ENCODE measurements at places on chromosomes 6 and 20. TPM values are rescaled to one million over a fixed set of nuclear protein-coding genes. Genes with fewer than 3 reads are reported as not detected.

The ERVFRD-1 gene
- total RNA-seq: not detected

DNA sequence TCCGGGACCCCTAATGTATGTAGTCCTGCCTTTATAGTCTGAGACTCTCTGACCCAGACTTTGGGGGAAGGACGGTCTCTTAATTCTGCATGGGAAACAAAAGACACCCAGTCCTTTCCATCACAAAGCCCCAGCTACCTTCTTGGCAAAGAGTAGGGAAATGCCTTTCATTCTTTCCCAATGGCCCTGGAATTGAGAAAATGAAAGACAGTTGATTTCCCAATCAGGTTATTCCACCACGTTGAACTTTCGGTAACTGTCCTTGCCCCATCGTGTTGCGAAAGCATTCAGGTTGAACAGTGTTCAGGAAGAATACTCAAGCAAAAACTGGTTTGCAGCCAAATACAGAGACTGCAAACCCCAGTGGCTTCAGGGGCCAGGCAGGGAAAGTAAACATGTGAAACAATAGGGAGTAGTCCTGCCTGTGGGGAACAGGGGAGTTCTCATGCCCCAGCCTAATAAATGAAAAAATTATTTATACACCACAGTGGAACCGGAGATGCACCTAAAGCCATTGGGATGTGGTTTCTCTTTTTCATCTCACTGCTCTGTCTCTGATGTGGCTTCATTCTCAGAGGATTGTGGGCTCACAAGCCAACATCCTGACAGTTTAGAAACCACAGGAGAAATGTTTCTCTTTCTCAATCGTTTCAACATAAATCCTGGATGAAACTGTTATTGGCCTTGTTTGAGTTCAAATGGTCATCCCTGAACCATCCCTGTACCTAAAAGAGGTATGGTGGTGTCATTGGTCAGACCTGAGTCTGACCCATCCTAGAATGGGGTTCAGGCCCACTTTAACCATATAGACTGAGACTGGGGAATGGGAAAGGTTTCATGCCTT, 44.2 kb upstream of the SLC9A8 start:
- H3K4me1 ChIP-seq: peaks cover 38% of the 10 kb centered on the region
- peak overlapping the region; percentile 29 for H3K4me3 ChIP-seq
- peaks cover 6% of the 10 kb centered on the region for H3K36me3 ChIP-seq
- H3K27me3 ChIP-seq: peaks cover 43% of the 10 kb centered on the region

GRCh38 chr6:18481870-18482269, 94.7 kb downstream of the RNF144B start:
- H3K4me3 ChIP-seq: no peak overlapping the region
- H3K36me3 ChIP-seq: no peaks in the 10 kb centered on the region
- H3K27me3 ChIP-seq: peaks cover 20% of the 10 kb centered on the region
- DNase-seq: no peak
- H3K27ac ChIP-seq: no peak overlapping the region
- peaks cover 12% of the 10 kb centered on the region for H3K4me1 ChIP-seq

- peaks cover 34% of the 10 kb centered on the region for H3K36me3 ChIP-seq
- H3K4me1 ChIP-seq: no peaks in the 10 kb centered on the region
- DNase-seq: no peak
- no peak overlapping the region for H3K4me3 ChIP-seq
- H3K27me3 ChIP-seq: no peaks in the 10 kb centered on the region
- H3K27ac ChIP-seq: peak overlapping the region; percentile 49
Observed at GRCh38 chr6:13294499-13295069, 33.8 kb downstream of the TBC1D7 start.

- H3K27ac ChIP-seq: no peak overlapping the region
- peaks cover 16% of the 10 kb centered on the region for H3K27me3 ChIP-seq
- H3K4me1 ChIP-seq: no peaks in the 10 kb centered on the region
- DNase-seq: no peak
- no peak overlapping the region for H3K4me3 ChIP-seq
Observed at GRCh38 chr6:157699777-157700636, 123.0 kb upstream of the SNX9 start.

- H3K27ac ChIP-seq: no peak overlapping the region
- DNase-seq: no peak
- peaks cover 18% of the 10 kb centered on the region for H3K4me1 ChIP-seq
- H3K36me3 ChIP-seq: no peaks in the 10 kb centered on the region
Observed at GRCh38 chr6:89436226-89436625, 3.3 kb downstream of the ANKRD6 start.

- H3K27ac ChIP-seq: no peak overlapping the region
- no peaks in the 10 kb centered on the region for H3K36me3 ChIP-seq
- DNase-seq: no peak
- no peaks in the 10 kb centered on the region for H3K4me1 ChIP-seq
- no peaks in the 10 kb centered on the region for H3K27me3 ChIP-seq
- H3K4me3 ChIP-seq: no peak overlapping the region
Observed at GRCh38 chr6:131660195-131660594, 23.1 kb downstream of the ENPP3 start.

DNA sequence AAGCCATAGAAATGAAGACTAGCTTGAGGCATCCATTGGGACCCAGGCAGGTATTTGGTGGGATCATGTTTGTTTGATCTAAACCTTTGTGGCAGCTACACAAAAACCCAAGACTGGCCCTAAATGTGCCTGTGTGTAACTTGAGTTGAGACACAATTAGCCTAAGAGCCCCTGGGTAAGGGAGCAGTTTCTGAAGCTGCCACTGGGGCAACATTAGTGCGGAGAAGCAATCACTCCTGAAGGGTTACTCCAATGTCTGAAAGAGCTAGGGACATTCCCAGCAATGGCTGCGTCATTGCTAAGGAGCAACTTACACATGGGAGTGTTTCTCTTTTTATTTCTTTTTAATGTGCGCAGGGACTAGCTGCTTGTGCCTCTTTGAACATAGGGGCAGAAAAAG, 67.9 kb upstream of the EEF1E1 start:
- DNase-seq: no peak
- no peaks in the 10 kb centered on the region for H3K36me3 ChIP-seq
- no peak overlapping the region for H3K27ac ChIP-seq
- H3K27me3 ChIP-seq: peaks cover 4% of the 10 kb centered on the region
- H3K4me3 ChIP-seq: no peak overlapping the region
- H3K4me1 ChIP-seq: no peaks in the 10 kb centered on the region

The SAMD3 gene
- total RNA-seq: 3.1 TPM

GRCh38 chr6:111952274-111952673, 79.0 kb upstream of the FYN start:
- H3K36me3 ChIP-seq: no peaks in the 10 kb centered on the region
- no peak overlapping the region for H3K27ac ChIP-seq
- H3K4me3 ChIP-seq: no peak overlapping the region
- H3K4me1 ChIP-seq: peaks cover 5% of the 10 kb centered on the region
- peaks cover 12% of the 10 kb centered on the region for H3K27me3 ChIP-seq

GRCh38 chr6:146770965-146771735, 172.4 kb downstream of the ADGB start:
- DNase-seq: peak; percentile 40
- peaks cover 5% of the 10 kb centered on the region for H3K27me3 ChIP-seq
- no peaks in the 10 kb centered on the region for H3K36me3 ChIP-seq
- H3K27ac ChIP-seq: peak overlapping the region; percentile 27
- peak overlapping the region; percentile 53 for H3K4me3 ChIP-seq
- peaks cover 20% of the 10 kb centered on the region for H3K4me1 ChIP-seq

DNA sequence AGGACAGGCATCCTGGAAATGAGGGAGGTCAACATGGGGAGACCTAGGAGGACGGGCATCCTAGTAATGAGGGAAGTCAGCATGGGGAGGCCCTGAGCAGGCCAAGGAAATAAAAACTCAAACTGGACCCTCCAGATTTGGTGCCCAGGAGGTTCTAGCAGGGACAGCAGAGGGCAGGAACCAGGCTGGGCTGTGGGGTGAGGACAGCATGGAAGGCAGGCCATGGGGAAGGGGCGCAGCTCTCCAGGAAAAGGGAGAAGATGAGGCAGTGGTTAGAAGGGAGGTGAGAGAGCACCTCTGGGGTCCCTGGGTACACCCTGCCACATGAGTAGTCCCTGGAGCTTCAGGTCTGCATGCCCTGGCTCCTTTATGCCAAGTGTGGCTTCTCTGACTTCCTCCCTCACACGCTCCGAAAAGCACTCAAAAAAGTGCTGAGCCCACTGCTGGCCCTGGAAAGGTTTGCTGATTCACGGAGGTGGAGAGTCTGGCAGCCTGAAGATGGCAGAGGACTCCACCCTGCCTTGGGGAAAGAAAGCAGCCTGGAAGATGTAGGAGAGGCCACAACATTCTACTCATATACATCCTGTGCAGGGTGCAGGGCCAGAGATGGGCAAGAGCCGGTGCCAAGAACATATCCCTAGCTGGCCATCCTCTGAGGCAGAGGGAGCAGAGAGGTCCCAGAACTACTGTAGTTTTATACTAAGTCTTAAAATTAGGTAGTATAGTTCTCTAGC, 154.9 kb downstream of the MRPL14 start:
- no peaks in the 10 kb centered on the region for H3K4me1 ChIP-seq
- H3K4me3 ChIP-seq: no peak overlapping the region
- H3K27ac ChIP-seq: no peak overlapping the region

The LST1 gene
- 66.6 TPM for total RNA-seq

DNA sequence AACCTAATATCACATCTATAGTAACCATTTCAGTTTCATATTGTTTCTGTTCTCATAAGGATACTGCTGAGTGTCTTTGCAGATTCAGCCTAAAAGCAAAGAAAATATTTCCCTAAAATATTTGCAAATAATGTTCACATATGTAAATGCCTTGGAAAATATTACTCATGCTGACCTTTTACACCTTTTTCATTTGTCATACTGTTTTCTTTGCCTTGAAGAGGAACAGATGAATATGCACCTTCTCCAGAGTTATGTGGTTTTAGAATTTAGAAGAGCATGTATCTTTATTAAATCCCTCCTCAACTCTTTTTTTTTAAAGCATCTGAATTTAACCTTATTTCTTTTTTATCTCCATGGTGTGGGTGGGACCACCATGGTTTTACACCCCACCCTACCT, 32.5 kb downstream of the NDUFAF5 start:
- no peak for DNase-seq
- peak overlapping the region; percentile 79 for H3K27ac ChIP-seq
- H3K36me3 ChIP-seq: peaks cover 34% of the 10 kb centered on the region
- no peak overlapping the region for H3K4me3 ChIP-seq
- peaks cover 29% of the 10 kb centered on the region for H3K4me1 ChIP-seq

DNA sequence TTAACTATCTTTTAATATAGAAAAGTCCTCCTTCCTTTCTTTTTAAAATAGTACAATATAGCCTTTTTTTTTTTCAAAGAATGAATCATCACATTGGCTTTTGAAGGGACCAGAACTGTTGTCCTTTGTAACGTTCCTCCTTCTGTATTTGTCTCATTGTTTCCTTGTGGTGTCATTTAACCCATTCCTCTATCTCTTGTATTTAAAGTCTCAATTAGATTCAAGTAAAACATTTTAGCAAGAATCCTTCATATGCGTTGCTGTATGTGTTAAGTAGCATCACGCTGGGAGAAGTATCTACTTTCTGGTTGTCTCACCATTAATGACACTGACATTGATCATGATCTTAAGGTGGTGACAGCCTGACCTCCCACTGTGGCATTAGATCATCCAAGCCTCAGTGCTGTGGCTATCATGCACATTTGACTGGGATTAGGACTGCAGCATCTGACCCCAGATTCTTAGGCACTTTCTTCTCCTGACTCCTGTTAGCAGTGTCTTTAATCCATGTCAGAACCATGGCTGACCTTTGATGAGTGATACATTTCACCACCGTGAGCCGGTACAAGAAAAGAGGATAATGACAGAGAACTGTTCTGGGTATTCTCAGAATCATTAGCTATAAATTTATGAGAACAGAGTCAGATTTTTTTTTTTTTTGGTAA, 67.5 kb upstream of the TFB1M start:
- H3K36me3 ChIP-seq: no peaks in the 10 kb centered on the region
- H3K4me1 ChIP-seq: no peaks in the 10 kb centered on the region
- DNase-seq: no peak
- no peaks in the 10 kb centered on the region for H3K27me3 ChIP-seq
- H3K27ac ChIP-seq: no peak overlapping the region

The REM1 gene
- not detected for total RNA-seq

GRCh38 chr6:25147223-25147622, 132.0 kb upstream of the CARMIL1 start:
- DNase-seq: no peak
- H3K27ac ChIP-seq: peak overlapping the region; percentile 59
- peaks cover 71% of the 10 kb centered on the region for H3K4me1 ChIP-seq
- no peaks in the 10 kb centered on the region for H3K27me3 ChIP-seq

DNA sequence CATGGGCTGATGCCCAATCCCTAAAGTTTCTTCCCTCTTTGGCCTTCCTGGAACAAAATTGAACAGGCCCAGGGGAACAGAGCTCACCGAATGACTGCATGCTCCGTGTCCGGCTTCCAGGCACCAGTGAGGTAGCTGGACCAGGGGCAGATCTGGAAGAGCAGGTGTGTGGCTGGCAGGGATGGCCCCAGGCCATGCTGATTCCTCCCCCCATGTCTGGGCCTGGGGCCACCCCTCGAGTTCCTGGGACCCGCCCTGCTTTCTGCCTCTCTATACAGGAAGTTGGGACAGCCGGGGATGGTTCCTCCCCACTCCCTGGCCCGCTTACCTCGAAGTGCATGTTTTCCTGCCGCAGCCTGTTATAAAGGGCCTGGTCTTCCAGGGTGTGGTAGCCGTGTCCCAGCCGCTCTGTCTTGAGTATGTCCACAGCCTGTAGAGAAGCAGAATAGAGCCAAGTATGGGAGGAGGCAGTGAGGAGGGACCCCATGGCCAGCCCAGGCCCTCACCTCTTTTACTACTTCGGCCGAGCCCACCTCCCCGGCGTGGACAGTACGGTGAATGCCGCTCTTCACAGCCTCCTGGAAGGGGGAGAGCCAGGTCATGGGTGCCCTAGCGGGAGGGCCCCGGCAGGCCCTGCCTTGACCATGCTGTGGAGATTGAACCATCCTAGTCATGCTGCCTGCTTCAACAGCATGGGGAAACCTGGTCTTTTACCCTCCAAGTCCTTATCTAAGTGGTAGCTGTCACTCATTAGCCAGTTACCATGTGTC, 28.8 kb downstream of the ADA start:
- H3K4me1 ChIP-seq: peaks cover 17% of the 10 kb centered on the region
- no peak for DNase-seq
- H3K27ac ChIP-seq: no peak overlapping the region
- H3K36me3 ChIP-seq: peaks cover 62% of the 10 kb centered on the region
- H3K27me3 ChIP-seq: no peaks in the 10 kb centered on the region
- no peak overlapping the region for H3K4me3 ChIP-seq

- H3K4me3 ChIP-seq: peak overlapping the region; percentile 35
- H3K36me3 ChIP-seq: no peaks in the 10 kb centered on the region
- H3K27me3 ChIP-seq: peaks cover 12% of the 10 kb centered on the region
- H3K4me1 ChIP-seq: peaks cover 19% of the 10 kb centered on the region
Observed at GRCh38 chr20:57698116-57698866, 11.5 kb downstream of the PMEPA1 start.

DNA sequence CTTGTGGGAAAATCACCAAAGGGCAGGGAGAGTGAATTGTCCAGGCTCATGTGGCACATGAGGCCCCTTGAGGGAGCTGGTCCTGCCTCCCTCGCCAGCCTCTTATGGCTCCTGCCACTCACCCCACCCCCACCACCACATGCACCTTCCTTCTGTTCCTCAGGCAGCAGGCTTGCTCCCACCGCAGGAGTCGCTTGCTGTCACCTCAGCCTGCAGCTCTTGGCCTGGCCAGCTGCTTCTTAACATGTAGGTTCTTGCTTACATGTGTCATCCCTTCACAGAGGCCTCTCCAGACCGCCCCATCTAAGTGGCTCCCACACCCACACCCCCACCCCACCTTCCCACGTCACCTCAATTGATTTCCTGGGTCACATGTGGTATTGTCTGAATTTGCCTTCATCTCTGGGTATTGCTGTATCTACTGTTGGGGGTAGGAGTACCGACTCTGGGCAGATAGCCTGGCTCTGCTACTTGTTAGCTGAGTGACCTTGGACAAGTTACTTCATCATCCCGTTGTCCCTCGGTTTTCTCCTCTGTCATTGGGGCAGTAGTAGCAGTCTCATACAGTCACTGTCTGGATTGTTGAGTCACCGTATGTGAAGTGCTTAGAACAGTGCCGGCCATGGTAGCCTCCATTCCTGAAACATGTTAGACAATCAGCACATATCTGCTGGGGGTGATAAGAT, 41.7 kb downstream of the SLC9A8 start:
- no peak overlapping the region for H3K27ac ChIP-seq
- H3K27me3 ChIP-seq: no peaks in the 10 kb centered on the region
- no peak for DNase-seq
- no peak overlapping the region for H3K4me3 ChIP-seq
- peaks cover 18% of the 10 kb centered on the region for H3K4me1 ChIP-seq

All from activated T-helper 1 cell treated with anti-CD3 and anti-CD28 coated beads, Interleukin-12 subunit alpha, Interleukin-12 subunit beta, Interleukin-2, Interleukin-4 antibody, amounts not matched to agents 30 ng/mL and 10 ng/mL and 1 ng/mL, durations not matched to agents 14 hours and 24 hours and 36 hours (primary cell).